ENCODE measurements at places on chromosomes 1 and 21.

DNA sequence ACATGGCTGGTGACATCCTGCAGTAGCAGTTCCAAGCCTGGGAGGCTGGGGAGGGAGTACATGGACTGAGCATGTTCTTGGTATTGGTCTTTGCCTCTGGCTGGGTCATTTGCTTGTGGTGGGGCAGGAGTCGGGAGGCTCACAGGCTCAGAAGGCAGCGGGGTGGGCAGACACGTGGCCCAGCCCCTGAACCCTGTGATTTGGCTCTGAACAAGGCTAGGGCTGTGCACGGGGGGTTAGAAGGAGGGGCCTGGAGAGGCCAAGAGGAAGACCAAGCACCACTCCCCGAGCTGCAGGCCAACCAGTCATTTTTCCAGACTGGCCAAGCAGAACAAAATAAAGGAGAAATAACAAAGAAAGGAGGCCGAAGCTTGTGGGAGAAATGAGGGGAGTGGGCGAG, 9.7 kb upstream of the PRELP start:
- peak; percentile 93 for DNase-seq

- DNase-seq = no peak
These were observed 20.6 kb upstream of the LAMC2 start for GRCh38 chr1:183165456-183165855.

DNA sequence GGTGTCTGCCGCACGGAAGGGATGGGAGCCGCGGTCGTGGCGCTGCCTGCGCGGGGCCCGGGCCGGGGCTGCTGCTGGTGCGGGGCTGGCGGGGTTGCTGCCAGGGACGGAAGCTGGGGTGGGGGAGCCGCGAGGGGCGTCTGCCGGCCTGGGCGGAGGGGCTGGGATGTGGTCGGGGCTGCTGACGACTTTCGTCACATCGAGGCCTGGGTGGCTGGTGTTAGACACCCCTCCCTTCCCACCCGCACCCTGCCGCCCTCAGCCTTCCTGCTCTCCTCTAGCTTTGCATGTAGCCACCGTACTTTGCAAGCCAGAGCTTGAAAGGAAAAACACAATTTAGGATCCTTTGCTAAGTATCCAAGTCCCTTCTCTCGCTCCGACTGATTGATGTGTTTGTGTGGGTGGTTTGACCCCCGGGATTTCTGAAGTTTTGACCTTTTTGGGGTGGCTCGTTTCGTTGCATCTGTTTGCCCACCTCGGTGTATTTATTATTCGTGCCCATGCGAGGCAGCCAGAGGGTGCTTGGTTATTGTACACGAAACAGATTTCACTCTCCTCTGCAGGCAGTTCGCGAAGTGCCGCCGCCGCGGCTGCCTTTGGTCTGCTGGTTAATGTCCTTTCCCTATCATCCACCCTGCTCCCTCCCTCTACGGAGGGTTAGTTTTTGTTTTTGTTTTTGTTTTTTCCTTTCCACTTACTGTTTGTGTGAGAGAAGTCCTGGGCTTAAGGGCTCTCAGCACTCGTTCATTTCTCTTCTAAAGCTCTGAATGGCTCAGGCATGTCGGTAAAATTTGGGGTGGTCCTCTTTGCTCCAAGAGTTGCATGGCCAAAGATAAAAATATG, 868 bp downstream of the C1orf21 start:
- DNase-seq = peak; percentile 46

DNA sequence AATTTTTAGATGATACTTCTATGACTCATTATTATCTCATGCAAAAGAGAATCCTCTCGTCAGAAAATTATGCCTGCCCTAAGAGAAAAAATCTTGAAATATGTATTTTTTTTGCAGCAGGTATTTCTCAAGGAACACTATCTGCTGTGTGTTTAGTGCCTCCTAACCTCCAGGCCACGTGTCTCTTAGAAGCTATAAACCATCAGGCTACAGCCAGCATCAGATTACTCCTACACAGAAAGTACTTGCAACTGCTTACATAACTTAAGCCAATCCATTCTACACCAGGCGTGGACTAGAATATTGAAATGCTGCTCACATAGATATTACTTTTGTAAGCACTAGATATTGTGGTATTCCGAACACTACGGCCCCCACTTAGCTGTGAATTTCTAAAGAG, 933.4 kb downstream of the PLA2G4A start:
- peak; percentile 47 for DNase-seq

- DNase-seq = no peak
These were observed 2.7 kb upstream of the OLIG2 start for GRCh38 chr21:33022828-33023573.

- DNase-seq = no peak
These were observed 498.3 kb downstream of the NPHP4 start for GRCh38 chr1:5493851-5494311.

GRCh38 chr1:163585796-163586195, 264.0 kb downstream of the NUF2 start:
- DNase-seq = no peak

DNA sequence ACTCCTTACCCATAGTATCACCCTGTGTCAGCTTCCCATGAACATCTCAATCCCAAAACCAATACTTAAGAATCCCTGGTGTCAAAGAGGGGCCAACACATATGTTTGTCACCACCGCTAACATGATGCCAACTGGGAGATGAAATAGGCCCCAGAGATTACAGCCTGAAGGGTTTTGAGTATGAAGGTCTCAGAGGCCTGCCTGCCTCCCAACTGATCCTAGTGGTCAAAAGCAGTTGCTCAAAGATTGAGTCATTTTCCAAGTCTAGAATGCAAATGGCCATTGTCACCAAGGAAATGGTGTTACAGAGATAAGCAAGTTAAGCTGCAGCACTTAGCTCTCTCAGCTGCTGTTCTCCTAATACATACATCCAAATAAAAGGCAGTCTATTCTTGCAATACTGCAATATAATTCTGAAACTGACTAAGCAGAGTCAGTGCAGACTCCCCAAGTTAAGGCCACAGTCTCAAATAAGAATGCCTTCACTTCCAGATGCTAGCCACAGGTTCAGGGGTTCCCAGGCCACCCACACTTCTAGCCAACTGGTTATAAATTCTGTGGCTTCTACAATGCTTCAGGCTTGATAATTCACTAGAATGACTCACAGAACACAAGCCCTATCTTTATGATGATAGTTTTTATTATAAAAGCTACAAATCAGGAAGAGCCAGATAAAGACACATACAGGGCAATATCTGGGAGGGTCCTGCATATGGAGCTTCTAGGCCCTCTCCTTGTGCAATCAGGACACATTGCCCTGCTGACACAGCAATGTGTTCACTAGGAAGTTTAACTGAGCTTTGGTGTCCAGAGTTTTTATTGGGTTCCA, 18.7 kb downstream of the DUSP10 start:
- no peak for DNase-seq

- DNase-seq = no peak
These were observed 29.3 kb downstream of the CRYZ start for GRCh38 chr1:74703386-74704182.

- DNase-seq = no peak
These were observed 82.1 kb downstream of the DAB1 start for GRCh38 chr1:57341721-57342120.
